Activated CD4-positive, alpha-beta T cell treated with anti-CD3 and anti-CD28 coated beads, Interleukin-2, amount 10 ng/mL, durations not matched to agents 24 days and 14 days (primary cell): ENCODE measurements at places on chromosomes 12 and 14. TPM values are rescaled to one million over a fixed set of nuclear protein-coding genes. Genes with fewer than 3 reads are reported as not detected.
A peak's percentile ranks its signal among the peaks of the same experiment; 100 is the strongest.

The PTGR2 gene
- total RNA-seq, result 1.5 and 2.1 TPM in 2 replicates

The A2M gene
- not detected in 2 replicates for total RNA-seq

The CLEC4A gene
- total RNA-seq, result 0.97 and 1.5 TPM in 2 replicates

The PMCH gene
- total RNA-seq, result 6.3 and 8.4 TPM in 2 replicates

The KCNK10 gene
- total RNA-seq, result not detected in 2 replicates

The HOXC9 gene
- not detected in 2 replicates for total RNA-seq

The FAM222A gene
- 1.3 and 1.5 TPM in 2 replicates for total RNA-seq

The VRTN gene
- not detected in 2 replicates for total RNA-seq

The KCNC2 gene
- total RNA-seq, result not detected in 2 replicates

The AKAP3 gene
- total RNA-seq, result 0.42 and 1.1 TPM in 2 replicates

GRCh38 chr12:106673141-106673540 lies 90.3 kb downstream of the RFX4 start:
- no peak for DNase-seq
- H3K4me1 ChIP-seq, result no peaks in the 10 kb centered on the region
- no peaks in the 10 kb centered on the region for H3K36me3 ChIP-seq

- H3K4me1 ChIP-seq, result no peaks in the 10 kb centered on the region
- H3K36me3 ChIP-seq, result no peaks in the 10 kb centered on the region
- no peak overlapping the region for H3K27ac ChIP-seq
- H3K4me3 ChIP-seq, result no peak overlapping the region
Measured at GRCh38 chr12:61999311-61999710, 260.9 kb upstream of the USP15 start.

DNA sequence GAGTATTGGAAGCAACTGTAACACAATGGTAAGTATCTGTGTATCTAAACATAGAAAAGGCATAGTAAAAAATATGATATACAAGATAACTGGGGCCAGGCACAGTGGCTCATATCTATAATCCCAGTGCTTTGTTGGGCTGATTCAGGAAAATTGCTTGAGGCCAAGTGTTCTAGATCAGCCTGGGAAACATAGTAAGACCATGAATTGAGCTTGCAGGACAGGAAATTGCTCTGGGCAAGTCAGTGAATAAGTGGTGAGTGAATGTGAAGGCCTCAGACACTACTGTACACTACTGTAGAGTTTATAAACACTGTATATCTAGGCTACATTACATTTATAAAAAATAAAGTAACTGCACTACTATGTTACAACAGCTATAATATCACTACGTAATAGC lies 75.2 kb downstream of the GPR135 start:
- peaks cover 9% of the 10 kb centered on the region for H3K27me3 ChIP-seq
- H3K27ac ChIP-seq, result no peak overlapping the region
- H3K4me1 ChIP-seq, result no peaks in the 10 kb centered on the region
- no peak overlapping the region for H3K4me3 ChIP-seq

GRCh38 chr14:69779088-69779487 lies 12.1 kb downstream of the SRSF5 start:
- DNase-seq, result no peak
- H3K27ac ChIP-seq, result peak overlapping the region; percentile 10
- peaks cover 60% of the 10 kb centered on the region for H3K36me3 ChIP-seq

GRCh38 chr12:49375406-49375805 lies 8.1 kb downstream of the SPATS2 start:
- H3K36me3 ChIP-seq, result peaks cover 10% of the 10 kb centered on the region
- H3K27ac ChIP-seq, result no peak overlapping the region
- H3K4me3 ChIP-seq, result no peak overlapping the region

GRCh38 chr14:51094282-51094821 lies 553 bp downstream of the TRIM9 start:
- H3K4me3 ChIP-seq, result peak overlapping the region; percentile 91
- H3K27me3 ChIP-seq, result peaks cover 52% of the 10 kb centered on the region
- peak; percentile 74 for DNase-seq
- H3K4me1 ChIP-seq, result peaks cover 15% of the 10 kb centered on the region
- no peak overlapping the region for H3K27ac ChIP-seq
- H3K36me3 ChIP-seq, result no peaks in the 10 kb centered on the region

- peak overlapping the region; percentile 96 for H3K27ac ChIP-seq
- H3K4me1 ChIP-seq, result peaks cover 38% of the 10 kb centered on the region
- H3K4me3 ChIP-seq, result peak overlapping the region; percentile 96
- H3K36me3 ChIP-seq, result peaks cover 67% of the 10 kb centered on the region
- no peaks in the 10 kb centered on the region for H3K27me3 ChIP-seq
Measured at GRCh38 chr14:49621114-49621881, 699 bp downstream of the MGAT2 start.

DNA sequence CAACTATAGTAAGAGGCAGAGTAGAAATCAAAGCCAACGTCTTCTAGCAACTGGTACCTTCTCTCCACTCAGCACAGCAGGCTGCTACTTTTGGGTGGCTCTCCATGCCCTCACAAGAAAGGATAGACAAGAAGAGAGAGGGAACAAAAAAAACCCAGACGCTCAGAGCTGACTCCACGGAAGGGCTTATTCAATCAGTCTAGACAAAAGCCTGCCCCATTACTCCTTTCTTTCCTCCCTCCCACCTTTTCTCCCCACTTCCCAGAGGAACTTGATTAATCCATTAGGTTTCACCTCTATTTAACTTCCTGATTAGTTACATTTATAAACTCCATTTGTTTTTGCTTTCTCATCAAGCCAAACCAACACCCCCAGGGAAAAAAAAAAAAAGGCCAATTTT lies 71.1 kb upstream of the CCDC60 start:
- no peaks in the 10 kb centered on the region for H3K27me3 ChIP-seq
- no peak overlapping the region for H3K27ac ChIP-seq
- no peaks in the 10 kb centered on the region for H3K36me3 ChIP-seq

DNA sequence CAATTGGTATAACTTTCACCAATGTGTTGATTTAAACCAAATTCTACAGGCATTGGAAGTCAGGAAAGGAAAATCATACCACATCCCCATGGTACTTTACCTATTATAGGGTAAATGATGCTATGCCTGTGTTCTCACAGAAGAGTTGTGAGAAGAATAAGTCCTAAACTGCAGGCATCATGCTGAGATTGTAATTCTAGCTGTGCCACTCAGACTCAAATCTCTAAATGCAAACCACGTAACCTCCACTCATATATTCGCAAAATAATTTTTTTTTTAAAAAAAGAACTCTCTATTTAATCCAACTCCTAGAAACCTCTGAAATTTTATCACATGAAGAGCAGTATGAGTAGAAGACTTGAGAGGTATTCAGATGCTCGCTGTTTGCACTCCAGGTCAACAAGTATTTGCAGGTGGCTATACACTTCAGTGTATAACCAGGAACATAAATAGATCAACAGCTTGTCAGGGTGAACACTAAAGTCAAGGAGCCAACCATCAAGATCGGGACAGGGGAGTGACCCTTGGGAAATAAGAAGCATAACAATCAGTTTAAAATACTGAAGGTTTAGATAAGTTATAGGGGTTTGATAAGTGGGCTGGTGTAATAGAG lies 110.1 kb downstream of the SLC25A21 start:
- no peak overlapping the region for H3K27ac ChIP-seq
- H3K4me1 ChIP-seq, result no peaks in the 10 kb centered on the region
- no peaks in the 10 kb centered on the region for H3K36me3 ChIP-seq
- no peak for DNase-seq

- no peaks in the 10 kb centered on the region for H3K4me1 ChIP-seq
- peaks cover 24% of the 10 kb centered on the region for H3K36me3 ChIP-seq
- no peaks in the 10 kb centered on the region for H3K27me3 ChIP-seq
- no peak for DNase-seq
Measured at GRCh38 chr12:79776111-79776510, 85.3 kb upstream of the PAWR start.

- no peaks in the 10 kb centered on the region for H3K36me3 ChIP-seq
- H3K27me3 ChIP-seq, result no peaks in the 10 kb centered on the region
- no peak overlapping the region for H3K4me3 ChIP-seq
- no peak for DNase-seq
- H3K27ac ChIP-seq, result no peak overlapping the region
Measured at GRCh38 chr12:77113971-77114370, 48.6 kb upstream of the E2F7 start.

DNA sequence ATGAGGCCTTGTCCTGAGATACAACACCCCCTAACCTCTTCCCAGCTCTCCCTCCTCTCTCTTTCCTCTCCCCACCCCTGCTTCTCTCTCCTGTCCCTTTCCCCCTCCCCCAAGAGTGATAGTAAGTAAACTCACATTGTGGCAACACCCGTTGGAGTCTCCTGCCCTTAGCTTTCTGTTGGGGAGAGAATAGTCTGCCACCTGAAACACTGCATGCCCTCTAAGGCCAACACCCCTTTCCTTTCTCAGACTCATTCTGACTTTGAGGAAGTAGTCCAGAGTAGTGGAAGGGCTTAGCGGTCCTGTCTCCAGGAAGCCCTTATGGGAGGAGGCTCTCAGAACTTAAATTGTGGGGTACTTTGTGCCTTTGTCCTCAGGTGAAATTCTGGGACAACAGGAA lies 95.2 kb downstream of the PRKCH start:
- peaks cover 13% of the 10 kb centered on the region for H3K36me3 ChIP-seq
- DNase-seq, result peak; percentile 70

DNA sequence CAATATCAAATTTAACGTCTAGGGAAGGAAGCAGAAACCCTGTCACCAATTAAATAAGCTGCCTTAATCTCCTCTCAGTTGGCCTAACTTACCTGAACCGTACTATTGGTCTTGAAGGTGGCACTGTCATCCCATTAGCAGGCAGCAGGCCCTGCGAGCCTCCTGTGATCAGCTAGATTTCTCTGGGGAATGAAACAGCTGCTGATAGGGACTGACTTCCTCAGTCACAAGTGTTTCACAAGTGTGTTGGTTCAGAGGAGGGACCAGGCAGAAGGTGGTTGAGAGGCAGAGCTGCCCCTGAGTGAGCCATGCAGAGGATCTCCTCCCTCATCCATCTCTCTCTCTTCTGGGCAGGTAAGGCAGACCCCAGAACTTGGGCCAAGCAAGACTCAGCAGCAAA lies 166.8 kb downstream of the DAD1 start:
- H3K36me3 ChIP-seq, result no peaks in the 10 kb centered on the region
- no peak for DNase-seq
- H3K4me3 ChIP-seq, result no peak overlapping the region
- no peaks in the 10 kb centered on the region for H3K4me1 ChIP-seq
- no peak overlapping the region for H3K27ac ChIP-seq

DNA sequence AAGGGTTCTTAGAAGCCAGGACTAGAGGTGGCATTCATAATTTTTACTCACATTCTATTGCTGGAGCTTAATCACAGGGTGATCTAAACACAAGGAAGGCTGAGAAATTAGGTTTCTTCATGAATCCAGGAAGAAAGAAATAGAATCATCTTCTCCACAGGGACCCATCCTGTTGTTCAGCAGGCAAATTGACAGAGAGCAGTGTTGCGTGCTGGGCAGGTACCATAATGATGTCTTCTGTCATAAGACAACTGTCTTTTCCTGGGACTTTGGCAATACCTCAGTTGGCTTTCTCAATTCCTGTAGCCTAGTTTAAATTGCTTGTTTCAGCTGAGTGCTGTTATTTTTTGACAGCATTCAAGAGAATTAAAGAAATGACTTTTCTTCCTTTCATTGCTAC lies 468.0 kb upstream of the SYT1 start:
- no peak for DNase-seq
- H3K36me3 ChIP-seq, result no peaks in the 10 kb centered on the region
- no peak overlapping the region for H3K27ac ChIP-seq
- H3K4me3 ChIP-seq, result no peak overlapping the region
- no peaks in the 10 kb centered on the region for H3K4me1 ChIP-seq

DNA sequence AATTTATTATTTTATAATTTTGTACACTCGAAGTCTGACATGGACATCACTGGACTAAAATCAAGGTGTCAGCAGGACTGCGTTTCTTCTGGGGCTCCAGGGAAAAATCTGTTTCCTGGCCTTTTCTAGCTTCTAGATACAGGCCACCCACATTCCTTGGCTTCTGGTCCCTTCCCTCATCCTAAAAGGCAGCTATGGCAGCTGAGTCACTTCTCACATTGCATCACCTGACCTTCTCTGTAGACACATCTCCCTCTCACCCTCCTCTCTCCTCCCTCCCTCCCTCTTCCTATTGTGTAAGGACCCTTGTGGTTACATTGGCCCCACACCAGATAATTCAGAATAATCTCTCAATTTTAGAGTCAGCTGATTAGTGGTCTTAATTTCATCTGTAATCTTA lies 92.4 kb downstream of the RPS6KA5 start:
- no peak overlapping the region for H3K4me3 ChIP-seq
- no peak for DNase-seq
- H3K36me3 ChIP-seq, result peaks cover 57% of the 10 kb centered on the region

DNA sequence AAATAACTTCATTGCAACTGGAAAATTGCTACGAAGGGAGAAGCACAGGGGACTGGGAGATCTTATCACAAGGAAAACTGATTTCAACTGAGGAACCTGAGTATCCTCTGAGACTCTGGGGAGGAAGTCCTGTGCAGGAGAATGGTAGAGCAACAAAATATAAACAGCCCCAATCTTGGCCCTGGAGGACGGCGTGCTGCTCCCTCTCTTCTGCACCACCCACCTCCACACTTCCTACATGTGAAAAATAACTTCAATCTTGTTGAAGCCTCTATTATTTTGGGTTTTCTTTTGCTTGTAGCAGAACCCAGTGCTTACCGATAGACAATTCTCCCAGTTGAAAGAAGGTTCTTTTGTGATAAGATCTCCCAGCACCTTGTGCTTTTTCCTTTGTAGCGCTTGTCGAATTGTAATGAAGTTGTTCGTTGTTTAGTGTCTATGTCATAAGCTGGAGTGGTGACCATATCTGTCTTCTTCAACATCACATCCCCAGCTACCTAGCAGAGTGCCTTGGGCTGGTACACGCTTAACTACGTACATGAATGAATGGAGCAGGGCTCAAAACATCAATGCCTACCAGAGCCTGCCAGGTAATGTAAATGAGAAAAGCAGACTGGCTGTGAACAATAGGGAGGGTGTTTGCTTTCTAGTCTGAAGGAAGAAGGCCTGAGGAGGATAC lies 2.8 kb upstream of the CD4 start:
- peaks cover 16% of the 10 kb centered on the region for H3K36me3 ChIP-seq
- H3K4me1 ChIP-seq, result peaks cover 57% of the 10 kb centered on the region
- H3K4me3 ChIP-seq, result peak overlapping the region; percentile 68
- no peaks in the 10 kb centered on the region for H3K27me3 ChIP-seq
- peak; percentile 73 for DNase-seq

DNA sequence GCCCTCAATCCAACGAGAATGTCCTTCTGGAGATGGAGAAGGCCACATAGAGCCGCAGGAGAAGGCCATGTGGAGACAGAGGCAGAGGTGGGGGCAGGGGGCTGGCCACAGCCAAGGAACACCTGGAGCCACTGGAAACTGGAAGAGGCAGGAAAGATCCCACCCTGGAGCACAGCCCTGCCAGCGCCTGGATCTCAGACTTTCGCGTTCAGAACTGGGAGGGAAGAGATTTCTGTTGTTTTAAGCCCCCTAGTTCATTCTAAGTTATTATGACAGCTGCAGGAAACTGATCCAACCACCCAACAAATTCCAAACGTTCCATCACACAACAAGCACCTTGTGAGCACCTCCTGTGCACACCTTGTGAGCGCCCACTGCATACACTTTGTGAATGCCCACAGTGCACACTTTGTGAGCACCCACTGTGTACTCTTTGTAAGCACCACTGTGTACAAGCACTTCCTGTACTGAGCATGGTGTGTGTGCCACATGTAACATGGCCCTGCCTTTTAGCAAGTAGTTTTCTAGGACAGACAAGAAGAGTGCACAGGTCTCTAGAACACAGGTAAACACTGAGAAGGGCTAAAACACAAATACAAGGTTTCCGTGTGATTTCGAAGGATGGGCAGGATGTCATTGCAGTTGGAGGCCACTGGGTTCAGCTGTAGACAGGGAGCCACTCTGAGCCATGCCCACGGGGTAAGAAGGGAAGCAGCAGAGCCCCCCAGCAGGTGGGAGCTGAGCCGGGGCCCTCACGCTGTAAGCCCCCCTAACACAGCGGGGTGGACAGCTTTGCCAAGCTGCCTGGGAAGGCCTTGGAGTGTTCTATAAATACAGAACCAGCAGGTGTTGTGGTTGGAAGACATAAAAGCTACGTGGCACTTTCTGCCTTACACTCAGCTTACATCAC lies 15.4 kb downstream of the RIMBP2 start:
- H3K4me1 ChIP-seq, result no peaks in the 10 kb centered on the region
- peaks cover 3% of the 10 kb centered on the region for H3K27me3 ChIP-seq
- DNase-seq, result no peak
